ENCODE measurements at places on chromosomes 6 and 20.

DNA sequence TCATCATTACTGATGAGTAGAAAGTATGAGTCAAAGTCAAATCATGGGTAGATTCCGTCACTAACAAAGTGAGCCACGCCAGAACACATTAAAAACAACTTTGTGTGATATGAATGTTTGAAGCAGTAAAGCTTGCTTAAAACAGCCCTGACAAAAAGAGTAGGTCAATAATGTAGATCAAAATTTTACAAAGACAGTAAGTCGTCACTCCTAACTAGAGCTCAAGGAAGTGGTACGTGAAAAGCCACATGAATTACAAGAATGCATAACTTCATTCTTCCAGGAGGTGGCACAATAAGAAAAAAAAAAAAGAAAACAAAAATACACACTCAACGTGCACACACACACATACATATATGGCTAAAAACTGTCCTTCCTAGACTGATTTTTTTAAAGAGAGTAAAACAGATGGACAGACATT is 69.9 kb downstream of the HACE1 start:
- DNase-seq: peak; percentile 12

DNA sequence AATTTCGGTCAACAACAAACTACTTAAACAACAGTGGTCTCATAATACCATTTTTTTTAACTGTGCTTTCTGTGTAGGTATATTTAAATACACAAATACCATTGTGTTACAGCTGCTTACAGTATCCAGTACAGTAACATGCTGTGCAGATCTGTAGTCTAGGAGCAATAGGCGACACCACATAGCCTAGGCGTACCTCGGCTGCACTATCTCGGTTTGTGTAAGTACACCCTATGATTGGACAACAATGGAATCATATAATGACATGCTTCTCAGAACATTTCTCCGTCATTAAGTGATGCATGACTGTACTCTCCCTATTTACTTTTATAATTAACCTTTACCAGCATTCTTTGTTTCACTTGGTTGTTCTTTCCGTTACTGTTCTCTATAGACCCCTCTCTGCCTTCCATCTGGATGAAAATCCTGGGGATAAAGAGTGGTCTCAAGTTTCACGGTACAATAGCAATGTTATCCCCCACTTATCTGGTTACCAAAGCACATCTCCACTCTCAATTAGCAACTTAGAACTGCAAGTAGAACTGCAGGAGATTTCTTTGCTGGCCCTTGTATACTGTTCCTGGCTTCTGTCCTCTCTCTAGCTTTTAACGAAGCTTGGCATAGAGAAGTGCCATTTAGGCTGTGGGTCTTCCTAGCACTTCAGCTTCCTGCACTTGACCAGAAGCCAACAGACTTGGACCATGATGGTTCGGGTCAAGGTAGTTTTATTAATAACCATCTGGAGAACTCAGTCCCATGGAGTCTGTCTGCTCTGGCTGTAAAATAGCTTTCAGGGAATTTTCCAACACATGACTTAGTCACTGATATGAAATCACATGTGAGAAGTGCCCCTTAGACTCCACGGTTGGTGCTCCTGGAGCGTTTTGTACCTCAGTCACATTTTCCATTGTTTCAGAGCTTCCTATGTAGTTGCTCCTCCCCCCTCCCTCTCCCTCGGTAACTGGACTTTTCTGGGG is 80.4 kb upstream of the POPDC3 start:
- DNase-seq: no peak

- no peak for DNase-seq
Observed at GRCh38 chr20:11377761-11378160, 539.9 kb upstream of the BTBD3 start.

- DNase-seq: no peak
Observed at GRCh38 chr20:43507150-43508080, at the start of gene L3MBTL1. TSS of gene L3MBTL1 (plus strand) at chr20:43507697. CDS start at chr20:43513504, 5,807 bp downstream.

- no peak for DNase-seq
Observed at GRCh38 chr6:56758120-56758519, 115.4 kb upstream of the DST start.

GRCh38 chr6:1007159-1007558 is 304.7 kb upstream of the FOXQ1 start:
- DNase-seq: no peak
